Pancreas (tissue), 10 donors: ENCODE measurements at places on chromosomes 4 and X. TPM values are rescaled to one million over a fixed set of nuclear protein-coding genes. Genes with fewer than 3 reads are reported as not detected.

Gene CT83
- not detected for polyA plus RNA-seq

Gene TRMT10A
- polyA plus RNA-seq, result 2.3 TPM

Gene ADAM29
- polyA plus RNA-seq, result not detected

Gene RAB9B
- polyA plus RNA-seq, result 0.49 TPM

Gene ACSL1
- 18.5 TPM for polyA plus RNA-seq

Gene PLP2
- polyA plus RNA-seq, result 126 TPM

Gene MAGEA9
- not detected for polyA plus RNA-seq

Gene RADX
- 3.2 TPM for polyA plus RNA-seq

Gene TASL
- polyA plus RNA-seq, result 0.09 TPM

Gene NKX3-2
- polyA plus RNA-seq, result 0.23 TPM

Gene FAAH2
- polyA plus RNA-seq, result 17.8 TPM

Gene ZC4H2
- polyA plus RNA-seq, result 2.2 TPM

Gene MOB1B
- 15.3 TPM for polyA plus RNA-seq

Gene ANAPC4
- polyA plus RNA-seq, result 39.9 TPM

Gene XIAP
- polyA plus RNA-seq, result 8.7 TPM

Gene DOK7
- 5.8 TPM for polyA plus RNA-seq

Gene HMX1
- not detected for polyA plus RNA-seq

Gene SUPT20HL2
- not detected for polyA plus RNA-seq

Gene MAGED4B
- 30.0 TPM for polyA plus RNA-seq

Gene MFAP3L
- 1.3 TPM for polyA plus RNA-seq

Gene XK
- polyA plus RNA-seq, result 1.2 TPM

Gene SSX1
- polyA plus RNA-seq, result not detected

Gene PACRGL
- polyA plus RNA-seq, result 9.5 TPM

Gene MXRA5
- polyA plus RNA-seq, result 0.59 TPM

Gene DHRSX
- 11.9 TPM for polyA plus RNA-seq

Gene CT55
- not detected for polyA plus RNA-seq

Gene BEX1
- polyA plus RNA-seq, result 263 TPM

Gene TREX2
- 0.91 TPM for polyA plus RNA-seq

Gene PRDM8
- polyA plus RNA-seq, result 0.49 TPM

Gene AMBN
- 0.05 TPM for polyA plus RNA-seq

Gene CLTRN
- 3.3 TPM for polyA plus RNA-seq

Gene SPANXA2
- polyA plus RNA-seq, result not detected

Gene GPR82
- not detected for polyA plus RNA-seq

Gene MAGEC1
- not detected for polyA plus RNA-seq

Gene S100P
- 1.3 TPM for polyA plus RNA-seq

Gene SHROOM2
- 3.3 TPM for polyA plus RNA-seq

Gene SFRP2
- 6.9 TPM for polyA plus RNA-seq

Gene BEND2
- polyA plus RNA-seq, result not detected

Gene SMIM10
- 4.0 TPM for polyA plus RNA-seq

Gene CCDC120
- 8.2 TPM for polyA plus RNA-seq

Gene ZDHHC15
- 0.46 TPM for polyA plus RNA-seq

Gene LGI2
- 0.38 TPM for polyA plus RNA-seq
